Hematopoietic multipotent progenitor cell treated with erythropoietin and hydrocortisone succinate and interleukin-3 and kit ligand, for 8 days (in vitro differentiated cells): ENCODE measurements at places on chromosomes 7 and 10.

GRCh38 chr10:16845248-16845647, 28.0 kb upstream of the RSU1 start:
- DNase-seq = no peak

DNA sequence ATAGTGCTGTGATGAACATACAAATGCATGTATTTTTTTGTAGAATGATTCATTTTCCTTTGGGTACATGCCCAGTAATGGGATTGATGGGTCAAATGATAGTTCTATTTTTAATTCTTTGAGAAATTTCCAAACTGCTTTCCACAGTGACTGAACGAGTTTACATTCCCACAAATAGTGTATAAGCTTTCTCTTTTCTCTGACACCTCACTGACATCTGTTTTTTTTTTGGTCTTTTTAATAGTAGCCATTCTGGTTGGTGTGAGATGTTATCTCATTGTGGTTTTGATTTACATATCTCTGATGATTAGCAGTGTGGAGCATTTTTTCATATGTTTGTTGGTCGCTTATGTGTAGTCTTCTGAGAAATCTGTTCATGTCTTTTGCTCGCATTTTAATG, 195.0 kb upstream of the AGK start:
- DNase-seq = no peak

DNA sequence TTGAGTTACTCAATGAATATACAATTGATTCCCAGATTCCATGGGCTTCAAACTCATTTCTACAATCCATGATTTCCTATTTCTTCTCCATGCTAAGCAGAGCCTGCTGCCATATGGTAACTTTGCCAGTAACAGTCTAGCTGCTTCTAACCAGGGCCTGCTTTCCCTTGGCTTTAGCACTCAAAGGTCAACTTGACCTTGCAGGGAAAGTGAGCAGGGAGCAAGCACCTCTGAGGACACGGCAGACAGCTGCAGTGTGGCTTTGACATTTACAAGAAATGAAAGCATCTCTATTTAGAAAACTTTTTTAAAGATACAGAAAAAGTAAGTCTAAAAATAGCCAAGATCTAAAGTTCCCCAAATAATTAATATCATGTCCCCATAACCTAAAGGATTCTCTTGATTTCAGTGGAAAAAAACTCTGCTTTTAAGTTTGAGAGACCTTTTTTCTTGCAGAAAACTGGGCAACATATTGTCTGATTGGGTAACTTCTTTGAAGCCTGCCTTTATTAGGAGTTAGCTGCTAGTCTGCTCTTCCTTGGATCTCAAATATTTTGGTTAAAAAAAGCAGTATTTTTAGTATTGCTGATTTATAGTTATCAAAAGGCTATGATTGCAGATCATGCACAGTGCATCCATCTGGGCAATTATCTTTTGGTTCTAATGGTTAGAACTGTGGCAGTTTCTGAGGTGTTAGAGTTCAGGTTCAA, 257.9 kb downstream of the AHR start:
- DNase-seq = no peak

DNA sequence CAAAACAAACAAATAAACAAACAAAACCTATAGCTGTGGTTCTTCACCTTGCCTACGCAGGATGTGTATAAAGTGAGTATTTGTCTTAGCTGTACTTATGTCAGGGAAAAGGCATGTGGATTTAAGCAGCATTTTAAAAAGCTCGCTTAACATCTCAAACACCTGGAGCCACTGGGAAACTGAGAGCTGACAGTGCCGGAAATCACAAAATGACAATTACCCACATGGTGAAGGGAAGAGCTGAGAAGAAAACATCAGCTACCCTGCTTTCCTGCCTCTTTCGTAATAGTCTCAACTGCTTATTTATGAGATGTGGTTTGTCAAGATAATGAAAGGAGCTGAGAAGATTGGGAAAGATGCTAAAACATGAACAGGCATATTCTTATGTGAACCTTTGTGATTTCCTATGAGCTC, 31.1 kb upstream of the MSMB start:
- DNase-seq = peak; percentile 36

DNA sequence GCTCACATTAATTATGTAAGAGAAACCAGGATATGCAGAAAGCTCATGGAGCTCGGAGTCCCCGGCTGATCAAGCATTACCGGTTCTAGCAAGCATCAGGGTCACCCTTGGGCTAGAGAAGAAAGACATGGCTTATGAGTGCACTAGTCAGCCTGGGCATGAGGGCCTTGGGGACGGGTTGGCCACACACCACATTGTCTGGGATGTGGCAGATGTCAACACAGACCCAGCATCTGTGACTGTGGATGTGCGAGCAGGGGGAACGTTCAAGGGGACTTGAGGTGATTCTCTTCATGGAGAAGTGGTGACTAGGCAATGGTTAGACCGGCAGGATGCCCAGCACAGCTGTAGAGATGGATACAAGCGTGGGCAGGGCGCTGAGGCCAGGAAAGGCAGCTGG, 13.7 kb downstream of the ZMIZ2 start:
- no peak for DNase-seq

- DNase-seq = peak; percentile 62
Measured at GRCh38 chr10:103125323-103126267, 67.5 kb downstream of the NT5C2 start.

DNA sequence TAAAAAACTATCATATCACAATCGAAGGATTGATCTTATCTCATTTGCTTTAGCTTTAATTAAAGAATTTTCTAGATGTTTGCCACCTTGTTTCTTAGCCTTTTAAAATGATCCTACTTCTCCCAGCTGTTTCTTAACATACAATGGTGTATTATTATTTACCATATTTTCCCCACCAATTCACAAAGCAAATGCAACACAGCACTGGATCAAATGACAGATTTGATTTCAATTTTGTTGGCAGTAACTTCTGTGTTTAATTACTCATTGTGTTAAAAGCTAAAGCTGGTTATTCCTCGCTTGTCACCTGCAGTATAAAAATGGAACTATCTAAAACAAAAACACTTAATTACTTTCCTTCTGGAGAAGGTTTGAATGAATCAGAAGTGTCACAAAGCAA, 19.6 kb downstream of the SVIL start:
- DNase-seq = no peak

- DNase-seq = no peak
Measured at GRCh38 chr7:33754933-33755928, 150.1 kb upstream of the BMPER start.

DNA sequence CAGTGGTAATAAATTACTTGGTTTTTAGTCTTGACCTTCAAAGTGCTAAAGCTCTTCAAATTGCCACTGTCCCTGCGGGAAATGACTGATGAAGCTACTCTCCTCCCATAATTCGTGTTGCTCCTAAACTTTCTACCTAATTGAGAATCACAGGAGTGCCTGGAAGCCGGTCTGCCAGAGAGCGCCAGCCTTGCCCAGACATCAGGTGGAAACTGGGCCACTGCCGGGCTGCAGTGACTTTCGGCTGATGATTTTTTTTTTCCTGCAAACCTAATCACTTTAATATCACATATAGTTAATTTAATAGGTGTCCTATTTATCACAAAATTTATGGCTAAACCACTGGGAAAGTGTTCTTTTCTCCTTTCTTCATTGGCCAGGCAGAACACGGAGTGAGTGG, 59.6 kb upstream of the UBE3C start:
- no peak for DNase-seq

- DNase-seq = no peak
Measured at GRCh38 chr10:24869354-24870015, 82.9 kb downstream of the PRTFDC1 start.

- DNase-seq = no peak
Measured at GRCh38 chr7:1554333-1555045, 1.5 kb downstream of the TMEM184A start.

DNA sequence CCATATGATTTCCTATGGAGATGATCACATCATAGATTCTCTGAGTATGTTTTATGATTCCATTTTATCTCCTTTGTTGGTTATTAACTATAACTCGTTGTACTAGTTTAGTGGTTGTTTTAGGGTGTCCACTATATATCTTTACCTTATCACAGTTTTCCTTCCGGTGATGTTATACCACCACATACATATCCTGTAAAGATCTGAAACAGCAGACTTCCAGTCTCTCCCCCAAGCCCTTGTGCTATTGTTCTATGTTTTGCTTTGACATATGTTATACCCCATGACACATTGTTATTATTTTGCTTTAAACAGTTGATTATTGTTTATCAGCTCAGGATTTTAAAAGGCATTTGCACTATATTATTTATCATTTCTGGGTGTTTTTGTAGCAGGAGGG, 7.3 kb downstream of the IL15RA start:
- DNase-seq = no peak

DNA sequence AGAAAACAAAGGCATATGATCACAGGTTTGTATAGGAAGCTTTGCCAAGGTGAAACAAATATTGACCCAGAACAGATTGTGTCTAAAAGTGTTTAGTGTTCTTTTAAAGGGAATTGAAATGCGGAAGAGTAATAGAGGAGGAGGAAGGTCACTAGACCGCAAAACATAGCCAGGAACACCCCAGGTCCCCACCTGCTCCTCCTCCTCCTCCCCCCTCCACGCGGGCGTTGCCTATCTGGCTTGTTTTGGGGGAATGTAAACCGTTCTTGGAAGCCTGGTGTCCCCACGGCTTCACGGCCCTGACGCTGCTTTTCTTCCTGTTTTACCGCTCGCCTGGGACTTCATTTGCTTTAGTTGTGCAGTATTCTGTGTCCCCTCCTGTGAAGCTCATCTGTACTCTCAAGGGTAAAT, 81.0 kb upstream of the PFKP start:
- DNase-seq = no peak

DNA sequence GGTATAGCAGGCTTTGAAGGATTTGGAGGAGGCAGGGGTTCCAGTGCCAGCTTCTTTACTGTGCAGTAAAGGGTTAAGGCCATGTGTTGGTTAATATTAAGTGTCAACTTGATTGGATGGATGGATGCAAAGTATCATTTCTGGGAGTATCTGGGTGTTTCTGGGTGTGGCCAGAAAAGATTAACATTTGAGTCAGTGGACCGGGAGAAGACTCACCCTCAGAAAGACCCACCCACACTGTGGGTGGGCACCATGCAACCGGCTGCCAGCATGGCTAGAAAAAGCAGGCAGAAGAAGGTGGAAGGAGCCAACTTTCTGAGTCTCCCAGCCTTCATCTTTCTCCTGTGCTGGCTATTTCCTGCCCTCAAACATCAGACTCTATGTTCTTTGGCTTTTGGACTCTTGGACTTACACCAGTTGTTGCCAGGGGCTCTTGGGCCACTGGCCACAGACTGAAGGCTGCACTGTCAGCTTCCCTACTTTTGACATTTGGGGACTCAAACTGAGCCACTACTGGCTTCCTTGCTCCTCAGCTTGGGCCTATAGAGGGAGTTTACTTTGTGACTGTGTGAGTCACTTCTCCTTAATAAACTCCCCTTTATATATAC, 6.8 kb upstream of the TRUB1 start:
- DNase-seq = peak; percentile 34

GRCh38 chr10:130627346-130628045, 491.3 kb downstream of the GLRX3 start:
- DNase-seq = no peak

- no peak for DNase-seq
Measured at GRCh38 chr7:18154726-18155125, 127.1 kb upstream of the PRPS1L1 start.

- DNase-seq = peak; percentile 40
Measured at GRCh38 chr7:155002411-155003091, 373 bp downstream of the PAXIP1 start.

GRCh38 chr7:40162516-40162915, 27.7 kb downstream of the SUGCT start:
- DNase-seq = no peak

DNA sequence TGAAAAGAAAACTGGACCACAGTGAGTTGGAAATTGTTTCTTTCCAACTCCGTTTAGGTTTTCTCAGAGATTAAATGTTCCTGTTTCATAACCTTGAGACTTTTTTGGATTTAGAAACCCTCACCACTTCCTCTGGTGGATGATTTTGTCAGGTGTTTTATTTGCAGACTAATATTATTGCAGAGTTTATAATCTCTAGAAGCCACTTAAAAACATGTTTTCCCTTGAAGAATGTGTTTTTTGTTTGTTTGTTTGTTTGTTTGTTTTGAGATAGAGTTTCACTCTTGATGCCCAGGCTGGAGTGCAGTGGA, 520 bp upstream of the MICU1 start:
- DNase-seq = no peak

GRCh38 chr10:118047157-118047719, 497 bp upstream of the RAB11FIP2 start:
- no peak for DNase-seq

DNA sequence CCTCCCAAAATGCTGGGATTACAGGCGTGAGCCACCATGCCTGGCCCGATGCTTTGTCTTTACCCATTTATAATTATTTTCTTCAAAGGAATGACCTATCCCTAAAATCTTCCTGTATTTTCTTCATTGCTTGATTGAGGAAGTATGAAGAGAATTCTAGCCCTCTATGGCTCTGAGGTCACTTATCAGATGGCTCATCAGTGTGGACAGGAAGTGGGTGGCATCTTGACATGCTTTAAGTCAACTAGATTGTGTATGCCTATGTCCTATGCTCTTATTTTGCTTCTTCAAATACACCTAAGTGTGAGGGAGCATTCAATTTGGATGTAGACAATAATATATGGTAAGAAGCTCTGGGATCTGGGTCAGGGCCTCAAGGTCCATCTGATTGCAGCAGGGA, 1020.5 kb downstream of the LRMDA start:
- DNase-seq = peak; percentile 6

DNA sequence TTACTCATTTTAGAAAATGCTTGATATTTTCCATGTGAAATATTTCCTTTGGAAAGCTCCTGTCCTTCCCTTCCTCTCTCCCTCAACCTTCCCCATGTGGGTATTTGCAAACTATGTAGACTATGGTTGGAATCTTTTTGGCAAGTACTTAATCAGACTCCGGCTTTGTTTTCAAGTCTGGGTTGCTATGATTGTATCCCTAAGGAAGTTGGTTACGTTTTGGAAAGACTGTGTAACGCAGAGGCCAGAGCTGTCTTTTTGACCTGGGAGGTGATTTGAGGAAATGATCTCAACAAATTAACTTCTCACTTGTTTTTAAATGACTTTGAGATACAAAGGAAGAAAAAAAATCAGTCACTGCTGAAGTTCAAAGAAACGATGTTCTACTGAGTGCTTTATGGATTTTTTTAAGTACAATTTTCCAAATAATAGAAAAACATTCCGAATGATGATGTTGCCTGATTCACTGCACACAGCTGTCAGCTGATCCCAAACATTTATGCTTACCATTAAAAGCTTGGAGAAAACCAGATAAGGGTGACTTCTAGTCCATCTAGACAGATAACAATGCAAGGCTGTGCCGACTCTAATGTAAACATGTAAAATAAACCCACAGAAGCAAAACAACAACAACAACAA, 145.5 kb upstream of the CELF2 start:
- DNase-seq = no peak

DNA sequence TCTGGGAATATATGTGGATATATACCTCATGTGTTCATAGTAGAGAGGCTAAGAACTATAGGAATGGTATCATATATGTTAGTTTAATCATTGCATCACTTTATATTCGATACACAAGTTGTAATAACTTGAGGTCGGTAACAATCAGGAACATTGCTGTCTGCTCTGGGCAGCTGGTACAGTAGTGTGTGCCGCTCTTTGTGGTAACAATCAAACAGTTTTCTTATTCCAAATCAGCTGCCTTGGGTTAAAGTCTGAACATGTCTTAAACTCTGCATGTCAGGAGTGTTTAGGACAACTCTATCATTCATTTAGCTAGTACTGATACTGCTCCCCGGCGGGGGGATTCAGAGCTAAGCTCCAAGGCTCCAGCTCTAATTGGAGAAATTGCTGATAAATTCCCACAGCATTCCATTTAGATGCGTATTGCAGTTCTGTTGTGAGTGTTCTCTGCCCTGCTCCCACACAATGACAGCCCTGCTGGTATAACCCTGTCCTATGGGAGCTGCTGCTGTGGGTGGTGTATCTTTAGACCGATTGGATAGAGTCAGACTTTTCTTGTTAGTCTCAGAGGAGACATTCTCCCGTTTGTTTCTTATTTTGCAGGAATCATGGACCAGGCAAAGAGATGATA, 707.5 kb upstream of the FZD8 start:
- no peak for DNase-seq
